AG04450 (cell line): ENCODE measurements at places on chromosomes 7 and 10.

DNA sequence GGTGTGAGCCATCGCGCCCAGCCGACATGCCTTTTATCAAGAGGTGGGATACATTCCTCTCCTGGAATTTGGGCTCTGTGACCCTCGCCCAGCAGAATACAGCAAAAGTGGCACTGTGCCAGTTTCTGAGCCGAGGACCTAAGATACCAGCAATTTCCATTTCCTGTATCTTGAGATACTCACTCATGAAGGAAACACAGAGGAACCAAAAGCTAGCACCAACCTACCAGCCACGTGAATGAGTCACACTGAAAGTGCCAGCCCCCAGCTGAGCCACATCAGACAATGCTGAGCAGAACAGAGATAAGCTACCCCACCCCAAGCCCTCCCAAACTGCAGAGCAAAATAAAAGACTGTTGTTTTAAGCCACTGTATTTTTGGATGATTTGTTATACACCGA is 56.3 kb downstream of the CACUL1 start:
- DNase-seq = no peak

DNA sequence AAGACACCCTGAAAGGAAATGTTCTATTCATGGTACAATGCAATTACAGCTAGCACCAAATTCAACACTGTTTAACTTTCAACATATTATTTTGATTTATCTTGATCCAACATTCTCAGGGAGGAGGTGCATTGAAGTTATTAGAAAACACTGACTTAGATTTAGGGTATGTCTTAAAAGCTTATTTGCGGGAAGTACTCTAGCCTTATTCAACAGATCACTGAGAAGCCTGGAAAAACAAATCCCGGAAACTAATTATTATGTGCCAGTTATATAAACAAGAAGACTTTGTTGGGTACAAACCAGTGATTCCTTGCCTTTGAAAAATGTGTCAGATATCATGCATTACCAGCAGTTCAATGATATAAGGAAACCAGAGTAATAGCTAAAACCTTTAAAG is 160.1 kb downstream of the CFTR start:
- DNase-seq = no peak

- DNase-seq = no peak
These were observed 658.4 kb upstream of the MBL2 start for GRCh38 chr10:53430974-53431373.

DNA sequence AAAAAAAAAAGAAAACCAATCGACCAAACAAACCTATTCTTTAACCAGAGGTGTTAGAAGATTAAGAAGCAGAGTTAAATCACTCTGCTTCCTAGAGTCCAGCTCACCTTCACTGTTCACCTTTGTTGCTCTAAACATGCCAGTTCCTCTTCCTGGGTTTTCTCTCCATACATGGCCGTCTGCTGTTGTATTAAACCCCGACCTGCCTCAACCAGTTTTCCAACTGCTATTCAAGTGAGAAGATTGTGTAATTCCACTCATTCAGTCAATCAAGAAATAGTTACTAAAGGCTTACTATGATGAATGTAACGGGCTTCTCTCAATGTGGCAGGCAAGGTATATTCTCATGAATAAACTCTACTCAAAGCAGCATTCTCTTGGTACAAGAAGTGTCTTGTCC is 8.8 kb downstream of the AASS start:
- no peak for DNase-seq

- no peak for DNase-seq
These were observed 5.9 kb downstream of the CPA2 start for GRCh38 chr7:130272381-130273080.

DNA sequence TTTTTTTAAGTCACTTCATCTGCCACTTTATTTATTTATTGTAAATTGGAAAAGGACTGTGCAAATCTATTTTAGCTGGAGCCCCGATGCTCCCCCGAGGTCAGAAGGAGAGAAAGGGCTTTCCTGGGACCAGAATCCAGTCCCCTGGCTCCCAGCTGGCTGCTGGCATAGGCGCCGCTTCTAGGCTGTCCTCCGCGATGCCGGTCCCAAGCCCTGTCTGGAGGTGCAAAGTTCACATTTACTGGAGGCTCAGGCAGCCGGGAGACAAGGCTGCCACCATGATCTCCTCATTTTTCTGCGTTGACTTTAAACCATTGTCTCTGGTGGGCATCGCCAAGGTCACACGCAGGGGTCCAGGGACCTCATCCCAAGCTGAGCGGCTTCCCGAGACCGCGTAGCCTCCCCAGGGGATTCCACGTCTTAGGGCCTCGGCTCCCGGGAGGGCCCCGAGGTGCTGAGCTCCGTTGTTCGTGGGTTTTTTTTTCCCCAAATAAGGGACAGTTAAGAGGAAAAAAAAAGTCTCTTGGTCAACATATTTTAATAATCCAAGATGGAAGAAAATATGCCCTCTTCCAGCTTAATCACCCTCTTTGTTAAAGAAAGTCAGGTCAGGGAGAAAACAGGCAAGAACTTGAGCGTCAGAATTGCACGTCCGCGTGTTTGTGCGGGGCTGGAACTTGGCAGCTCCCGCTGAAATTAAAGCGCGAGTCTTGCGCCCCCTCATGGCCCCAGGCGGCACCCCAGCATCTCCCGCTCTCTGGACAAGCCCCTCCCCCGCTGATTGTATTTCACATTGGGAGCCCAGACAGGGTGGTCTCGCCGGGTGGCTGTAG is 11.9 kb downstream of the RGR start:
- no peak for DNase-seq

DNA sequence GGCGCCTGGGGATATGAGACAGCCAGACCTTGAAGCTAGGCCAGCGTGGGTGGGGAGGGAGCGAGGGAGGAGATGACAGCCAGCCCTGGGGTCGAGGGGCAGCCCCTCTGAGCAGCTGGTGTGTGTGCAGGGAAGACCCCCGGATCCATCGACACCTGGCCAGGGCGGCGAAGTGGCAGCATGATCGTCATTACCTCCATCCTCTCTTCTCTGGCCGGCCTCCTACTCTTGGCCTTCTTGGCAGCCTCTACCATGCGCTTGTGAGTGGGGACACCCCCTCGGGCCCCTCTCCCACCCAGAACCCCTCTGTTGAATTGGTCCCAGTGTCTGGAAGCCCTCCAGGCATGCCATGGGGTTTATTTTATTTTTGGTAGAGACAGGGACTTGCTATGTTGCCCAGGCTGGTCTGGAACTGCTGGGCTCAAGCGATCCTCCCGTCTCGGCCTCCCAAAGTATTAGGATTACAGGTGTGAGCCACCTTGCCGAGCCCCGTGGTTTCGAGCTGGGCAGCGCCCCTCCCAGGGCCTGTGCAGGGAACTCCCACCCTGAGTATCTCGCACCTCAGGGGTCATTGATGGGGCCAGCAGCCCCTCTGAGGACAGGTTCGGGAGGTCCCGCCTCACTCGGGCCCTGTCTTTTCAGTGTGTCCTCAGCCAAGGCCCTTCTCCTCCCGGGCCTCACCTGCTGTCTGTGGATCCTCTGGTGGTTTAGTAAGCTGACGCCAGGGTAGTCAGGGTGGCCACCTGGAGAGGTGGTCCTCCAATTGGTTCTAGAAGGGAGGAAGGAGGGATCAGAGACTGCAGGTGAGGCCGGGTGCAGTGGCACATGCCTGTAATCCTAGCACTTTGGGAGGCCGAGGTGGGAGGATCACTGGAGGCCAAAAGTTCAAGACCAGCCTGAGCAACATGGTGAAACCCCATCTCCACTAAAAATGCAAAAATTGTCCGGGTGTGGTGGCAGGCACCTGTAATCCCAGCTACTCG is 3.8 kb downstream of the UPK3B start:
- no peak for DNase-seq

DNA sequence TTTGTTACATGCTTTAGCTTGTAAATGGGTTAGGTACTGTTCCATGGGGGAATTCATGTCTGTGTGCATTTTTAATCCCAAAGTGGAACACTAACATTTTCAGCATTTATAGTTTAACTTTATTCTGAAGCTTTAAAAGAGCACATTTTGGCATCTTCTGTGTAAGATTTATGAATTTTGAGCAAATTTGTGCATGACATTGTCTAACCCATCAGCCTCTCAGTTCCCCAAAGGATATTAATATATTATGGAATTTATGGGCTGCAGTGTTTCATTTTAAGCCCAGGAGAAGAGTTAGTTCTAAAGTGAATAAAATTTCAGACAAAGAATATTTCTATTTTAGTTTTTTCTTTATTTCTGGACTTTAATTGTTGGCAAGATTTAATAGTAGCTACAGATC is 421.4 kb downstream of the PLXDC2 start:
- DNase-seq = no peak

DNA sequence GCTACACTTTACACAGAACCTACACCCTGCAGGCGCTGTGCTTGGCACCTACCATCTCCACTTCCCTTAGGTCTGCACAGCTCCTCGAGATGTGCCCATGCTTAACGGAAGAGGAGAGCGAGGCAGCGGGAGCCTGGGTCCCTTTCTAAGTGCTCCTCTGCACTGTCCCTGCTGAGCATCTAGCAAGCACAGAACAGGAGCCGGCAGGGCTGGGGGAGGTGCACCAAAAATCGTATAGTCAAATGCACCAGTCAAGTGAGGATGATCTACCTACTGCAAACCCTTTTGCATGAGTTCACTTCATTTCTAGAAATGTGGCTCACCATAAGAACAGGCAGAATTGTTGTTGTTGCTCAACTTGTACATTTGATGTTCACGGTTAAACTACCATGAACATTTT is 267.7 kb downstream of the TNS3 start:
- no peak for DNase-seq

DNA sequence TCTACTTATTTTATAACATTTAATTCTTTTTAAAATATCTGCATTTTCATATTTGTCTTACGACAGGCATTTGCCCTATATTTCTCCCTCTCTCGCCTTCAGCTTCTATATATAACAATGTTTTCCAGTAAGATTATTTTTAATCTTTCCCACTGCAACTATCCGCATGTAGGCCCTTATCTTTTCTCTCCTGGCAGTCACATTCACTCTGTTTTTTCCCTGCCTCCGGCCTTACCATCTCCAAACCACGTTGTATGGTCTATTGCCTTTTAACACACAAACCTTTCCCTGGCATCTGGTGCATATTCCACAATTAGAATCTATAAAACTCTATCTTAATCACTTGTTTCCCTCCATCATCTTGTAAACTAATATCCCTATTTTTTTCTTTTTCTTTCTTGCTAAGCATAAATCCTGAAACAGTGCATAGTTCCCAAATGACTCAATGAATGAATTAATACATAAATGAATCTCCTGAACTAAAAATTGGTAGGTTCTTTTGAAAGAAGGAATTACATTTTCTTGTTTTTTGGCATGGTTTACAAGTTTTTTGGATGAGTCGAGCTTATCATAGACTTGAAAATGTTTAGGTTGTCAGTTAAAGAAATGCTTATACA is 173.2 kb downstream of the SEMA3A start:
- no peak for DNase-seq

DNA sequence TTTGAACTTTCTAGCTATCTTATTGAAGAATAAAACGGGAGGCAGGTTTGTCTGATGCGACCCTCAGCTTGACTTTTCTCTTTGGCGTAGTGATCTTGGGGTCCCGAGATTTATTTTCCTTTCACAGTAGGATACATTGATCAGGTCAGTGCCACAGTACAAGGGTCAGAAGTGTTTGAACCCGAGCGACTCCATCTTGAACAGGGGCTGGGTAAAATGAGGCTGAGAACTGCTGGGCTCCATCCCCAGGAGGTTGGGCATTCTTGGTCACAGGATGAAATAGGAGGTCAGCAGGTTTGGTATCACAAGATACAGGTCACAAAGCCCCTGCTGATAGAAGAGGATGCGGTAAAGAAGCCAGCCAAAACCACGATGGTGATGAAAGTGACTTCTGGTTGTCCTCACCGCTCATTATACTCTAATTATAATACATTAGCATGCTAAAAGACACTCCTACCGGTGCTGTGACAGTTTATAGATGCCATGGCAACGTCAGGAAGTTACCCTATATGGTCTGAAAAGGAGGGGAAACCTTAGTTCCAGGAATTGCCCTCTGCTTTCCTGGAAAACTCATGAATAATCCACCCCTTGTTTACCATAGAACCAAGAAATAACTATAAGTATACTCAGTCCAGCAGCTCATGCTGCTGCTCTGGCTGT is 3.0 kb upstream of the TECPR1 start:
- no peak for DNase-seq

GRCh38 chr10:103734731-103735130 is 120.6 kb downstream of the SH3PXD2A start:
- no peak for DNase-seq

GRCh38 chr7:21064698-21065648 is 278.3 kb upstream of the SP8 start:
- no peak for DNase-seq

GRCh38 chr10:132395704-132396493 is 1.1 kb upstream of the PWWP2B start:
- no peak for DNase-seq

- no peak for DNase-seq
These were observed 65.9 kb downstream of the ALOX5 start for GRCh38 chr10:45439873-45440272.

GRCh38 chr10:118993214-118993613 is 36.3 kb upstream of the NANOS1 start:
- no peak for DNase-seq

DNA sequence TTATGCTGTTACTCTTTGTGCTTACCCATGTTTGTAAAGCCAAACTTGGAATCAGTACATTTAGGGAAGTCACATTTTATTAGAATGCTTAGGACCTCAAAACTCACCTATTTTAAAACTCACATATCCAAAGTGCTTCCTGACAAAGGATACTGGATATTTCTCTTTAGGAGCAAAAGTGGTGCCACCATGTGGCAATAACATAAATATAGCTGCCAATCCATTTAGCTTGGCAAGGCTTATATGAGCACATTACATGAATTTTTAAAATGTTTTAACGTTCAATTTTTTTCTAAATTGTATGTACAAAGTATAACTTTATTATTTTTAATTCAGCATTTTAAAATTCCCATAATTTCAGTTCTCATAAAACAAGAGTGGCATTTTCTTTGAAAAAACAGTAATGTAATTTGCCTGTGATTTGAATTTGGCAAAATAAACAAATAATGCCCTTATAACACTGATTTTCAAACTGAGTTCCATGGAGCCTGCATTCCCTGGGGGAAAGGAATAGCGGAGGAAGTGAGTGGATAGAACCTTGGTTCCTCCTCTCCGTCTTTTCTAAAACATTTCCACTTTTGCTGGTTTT is 75.4 kb downstream of the HDAC9 start:
- no peak for DNase-seq

GRCh38 chr7:7851381-7851780 is 117.2 kb upstream of the GLCCI1 start:
- DNase-seq = no peak
